ENCODE measurements at places on chromosomes 7 and 10.

- no peak for DNase-seq
Observed at GRCh38 chr7:66697449-66698438, 42.8 kb upstream of the RABGEF1 start.

- DNase-seq = no peak
Observed at GRCh38 chr10:96789571-96790108, 42.5 kb upstream of the LCOR start.

DNA sequence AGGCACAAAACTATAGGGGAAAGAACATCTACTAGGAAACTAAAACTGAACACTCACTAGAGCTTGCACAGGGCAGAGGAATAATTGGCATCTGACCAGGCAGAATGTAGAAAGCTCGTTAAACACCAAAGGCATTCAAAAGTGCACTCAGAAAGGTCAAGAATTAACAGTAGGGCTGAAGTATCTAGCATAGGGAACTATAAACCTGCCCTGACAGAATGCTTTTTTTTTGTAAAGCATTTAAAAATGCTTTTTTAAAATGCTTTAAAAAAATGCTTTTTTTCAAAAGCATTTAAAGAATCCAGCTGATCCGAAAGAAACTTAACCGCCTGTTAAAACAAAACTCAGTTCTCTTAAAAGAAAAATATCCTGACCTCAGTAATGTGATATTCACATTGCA is 74.6 kb upstream of the EGFR start:
- DNase-seq = no peak

DNA sequence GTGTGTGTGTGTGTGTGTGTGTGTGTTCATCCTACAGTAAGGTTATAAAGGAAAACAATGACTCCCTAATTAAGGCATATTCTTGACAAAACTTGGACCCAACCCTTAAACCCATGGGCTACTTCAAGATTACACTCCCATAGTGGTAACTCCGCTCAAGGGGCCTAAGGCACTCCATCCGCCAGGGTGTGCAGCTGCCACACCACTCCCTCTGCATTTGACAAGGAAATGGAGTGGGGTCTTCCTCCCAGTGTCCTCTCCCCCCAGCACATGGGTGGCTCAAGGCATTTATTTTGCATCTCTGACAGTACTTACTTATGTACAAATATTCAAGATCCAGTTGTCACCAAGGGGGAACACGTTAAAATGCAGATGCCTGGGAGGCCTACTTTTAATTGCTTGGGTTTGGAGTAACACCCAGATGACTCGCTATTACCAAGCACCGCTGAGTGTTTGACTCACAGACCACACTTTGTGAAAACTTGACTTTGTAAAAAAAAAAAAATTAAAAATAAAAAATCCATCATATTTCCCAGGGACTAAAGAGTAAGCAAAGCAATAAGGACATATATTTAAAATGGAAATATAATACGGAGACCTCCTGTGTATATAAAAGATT is 53.0 kb upstream of the AGR3 start:
- no peak for DNase-seq

DNA sequence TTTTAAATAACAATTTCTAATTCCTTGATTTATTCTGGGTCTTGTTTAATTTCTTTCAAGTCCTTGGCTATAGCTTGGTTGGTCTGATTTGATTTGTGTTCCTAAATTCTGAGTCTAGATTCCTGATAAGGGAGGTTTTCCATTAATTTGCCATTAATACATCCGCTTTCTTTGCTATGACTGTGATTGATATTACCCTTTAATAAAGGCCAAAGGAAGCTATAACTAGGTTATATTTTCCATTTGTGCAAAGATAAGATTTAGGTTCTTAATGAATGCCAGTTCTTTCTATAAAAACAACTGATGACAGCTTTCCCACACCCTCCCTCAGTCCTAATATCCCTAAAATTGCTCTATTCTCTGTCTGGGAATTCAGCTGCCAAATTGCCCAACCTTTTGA is 28.2 kb downstream of the NDUFB2 start:
- no peak for DNase-seq

DNA sequence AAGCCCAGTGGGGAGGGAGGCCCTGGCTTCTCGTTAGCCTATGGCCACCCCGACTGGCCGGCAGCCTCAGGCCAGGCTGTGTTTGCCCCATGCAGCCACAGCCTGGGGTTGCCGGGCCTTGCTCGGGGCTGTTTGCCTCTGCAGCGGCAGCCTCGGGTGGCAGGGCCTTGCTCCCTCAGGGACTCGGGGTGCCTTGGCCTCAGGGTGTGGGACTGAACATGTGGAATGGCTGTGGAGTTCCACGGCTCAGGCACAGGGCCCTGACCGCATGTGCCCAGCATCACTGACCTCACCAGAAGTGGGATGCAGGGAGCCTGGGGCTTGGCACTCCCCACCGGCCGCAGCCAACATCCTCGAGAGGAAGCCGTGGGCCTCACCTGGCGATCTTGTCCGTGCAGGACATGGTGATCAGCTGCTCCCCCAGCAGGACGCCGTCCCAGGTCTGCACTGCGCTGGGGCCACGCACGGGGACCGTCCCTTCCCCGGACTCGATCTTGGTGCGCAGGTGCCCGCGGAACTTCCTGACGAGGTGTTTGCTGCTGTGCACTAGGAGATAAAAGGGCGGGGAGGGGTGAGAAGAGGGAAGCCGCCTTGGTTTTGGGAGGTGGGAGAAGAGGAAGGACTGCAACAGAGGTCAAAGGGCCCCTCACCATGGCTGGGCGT is 160.5 kb downstream of the WDR37 start:
- no peak for DNase-seq

- DNase-seq = no peak
Observed at GRCh38 chr10:109698086-109698485, 225.2 kb downstream of the XPNPEP1 start.

DNA sequence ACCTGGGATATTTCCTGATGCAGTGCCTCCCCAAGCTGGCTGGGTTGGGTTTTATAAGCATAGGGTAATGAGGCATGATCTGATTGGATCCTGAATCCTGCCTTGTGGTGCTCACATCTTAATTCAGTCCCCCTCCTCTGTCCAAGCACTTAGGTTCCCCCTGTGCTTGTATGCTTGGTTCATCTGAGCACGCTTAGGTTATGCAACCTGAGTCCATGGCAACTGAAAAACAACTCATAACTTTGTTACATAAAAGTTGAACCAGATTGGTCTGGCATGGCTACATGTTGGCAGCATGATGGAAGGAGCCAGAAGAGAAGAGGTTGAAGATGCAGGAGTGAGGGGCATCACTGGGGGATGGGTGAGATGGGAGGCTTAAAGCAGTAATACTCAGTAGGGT is 57.3 kb upstream of the OSBPL3 start:
- no peak for DNase-seq

DNA sequence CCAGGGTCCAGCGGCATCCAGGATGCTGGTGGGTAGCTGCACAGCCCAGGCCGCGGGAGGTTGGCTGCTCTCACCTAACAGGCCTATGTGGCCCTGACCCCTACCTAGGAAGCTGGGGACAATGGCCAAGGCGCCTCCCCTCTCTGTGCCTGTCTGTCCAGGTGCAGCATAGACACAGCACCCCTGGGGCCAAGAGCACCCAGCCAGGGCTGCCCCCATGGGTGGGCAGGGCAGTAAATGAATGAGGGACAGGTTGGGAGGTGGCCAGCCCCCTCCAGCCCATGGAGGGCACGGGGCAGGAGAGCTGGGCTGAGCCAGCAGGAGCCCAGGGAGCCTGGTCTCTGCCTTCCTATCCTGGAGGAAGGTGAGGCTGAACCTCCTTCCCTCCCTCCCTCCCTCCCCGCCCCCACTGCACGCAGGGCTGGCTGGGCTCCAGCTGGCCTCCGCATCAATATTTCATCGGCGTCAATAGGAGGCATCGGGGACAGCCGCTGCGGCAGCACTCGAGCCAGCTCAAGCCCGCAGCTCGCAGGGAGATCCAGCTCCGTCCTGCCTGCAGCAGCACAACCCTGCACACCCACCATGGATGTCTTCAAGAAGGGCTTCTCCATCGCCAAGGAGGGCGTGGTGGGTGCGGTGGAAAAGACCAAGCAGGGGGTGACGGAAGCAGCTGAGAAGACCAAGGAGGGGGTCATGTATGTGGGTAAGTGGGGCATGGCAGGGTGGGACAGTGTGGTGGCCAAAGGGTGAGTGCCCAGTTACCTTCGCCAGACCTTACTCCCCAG is at the start of gene SNCG:
TSS of gene SNCG (plus strand) at position 484 of the 785 bp plus-strand sequence. CDS start at position 583, 99 bp downstream.
- DNase-seq = no peak

GRCh38 chr10:77575271-77576006 is 62.2 kb downstream of the KCNMA1 start:
- no peak for DNase-seq

GRCh38 chr10:35854661-35855060 is 212.6 kb upstream of the FZD8 start:
- no peak for DNase-seq

- DNase-seq = peak; percentile 76
Observed at GRCh38 chr10:69160809-69161241, 19.2 kb upstream of the SUPV3L1 start.

DNA sequence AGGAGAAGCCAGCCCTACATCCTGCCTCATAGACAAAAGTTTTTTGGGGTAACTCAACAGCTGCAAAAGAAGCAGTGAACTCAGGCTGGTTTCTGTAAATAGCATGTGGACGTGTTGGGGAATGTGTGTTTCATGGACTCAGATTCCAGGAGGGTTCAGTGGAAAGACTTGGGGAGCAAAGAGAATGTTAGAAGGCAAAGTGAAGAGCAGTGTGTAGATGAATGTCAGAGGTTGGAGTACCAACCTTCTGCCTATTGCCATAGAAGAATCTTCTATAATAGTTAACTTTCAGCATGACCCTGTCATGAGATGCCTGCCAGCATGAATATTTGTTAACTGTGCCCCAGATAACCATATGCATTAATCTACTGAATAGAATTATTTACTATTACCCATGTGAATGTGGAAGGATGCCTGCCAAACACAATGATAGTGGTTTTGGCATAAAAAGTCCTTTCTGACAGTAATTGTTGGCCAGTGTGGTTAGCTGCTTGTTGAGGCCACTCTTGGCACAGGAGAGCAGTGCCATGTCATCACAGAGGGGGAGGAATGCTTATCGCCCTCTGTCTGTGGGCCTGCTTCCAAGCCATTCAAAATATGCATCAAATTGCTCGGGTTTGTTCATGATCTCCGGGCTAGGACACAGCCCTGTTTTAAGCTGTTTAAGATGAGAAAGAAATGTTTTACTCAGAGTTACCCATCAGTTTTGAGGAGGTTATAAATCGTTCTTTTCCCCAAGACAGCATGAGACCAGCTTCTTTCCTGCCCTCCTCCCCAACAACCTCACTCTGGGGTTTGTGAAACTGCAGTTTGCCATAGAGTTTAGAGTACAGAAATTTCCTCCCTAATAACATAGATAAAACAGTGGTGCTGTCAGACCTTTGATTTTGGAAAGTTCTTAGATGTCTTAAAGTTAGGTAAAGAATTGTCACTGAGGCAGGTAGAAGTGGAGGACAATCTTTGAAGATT is 165.3 kb downstream of the WNT2 start:
- DNase-seq = peak; percentile 79

GRCh38 chr10:34580643-34581042 is 234.5 kb downstream of the PARD3 start:
- peak; percentile 87 for DNase-seq

GRCh38 chr7:70640266-70640833 is 491.6 kb upstream of the GALNT17 start:
- DNase-seq = no peak

DNA sequence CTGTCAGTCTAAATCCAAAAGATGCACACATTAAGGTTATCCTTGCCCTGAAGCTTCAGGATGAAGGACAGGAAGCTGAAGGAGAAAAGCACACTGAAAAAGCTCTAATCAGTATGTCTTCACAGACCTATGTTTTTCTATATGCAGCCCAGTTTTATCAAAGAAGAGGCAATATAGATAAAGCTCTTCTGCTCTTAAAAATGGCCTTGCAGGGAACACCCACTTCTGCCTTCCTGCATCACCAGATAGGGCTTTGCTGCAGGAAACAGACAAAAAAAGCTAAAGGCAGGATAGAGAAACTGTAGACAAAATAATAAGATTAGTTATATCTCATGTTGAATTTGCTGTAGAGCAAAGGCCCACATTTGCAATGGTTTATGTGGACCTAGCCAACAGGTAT is 14.9 kb upstream of the IFIT1B start:
- DNase-seq = no peak

DNA sequence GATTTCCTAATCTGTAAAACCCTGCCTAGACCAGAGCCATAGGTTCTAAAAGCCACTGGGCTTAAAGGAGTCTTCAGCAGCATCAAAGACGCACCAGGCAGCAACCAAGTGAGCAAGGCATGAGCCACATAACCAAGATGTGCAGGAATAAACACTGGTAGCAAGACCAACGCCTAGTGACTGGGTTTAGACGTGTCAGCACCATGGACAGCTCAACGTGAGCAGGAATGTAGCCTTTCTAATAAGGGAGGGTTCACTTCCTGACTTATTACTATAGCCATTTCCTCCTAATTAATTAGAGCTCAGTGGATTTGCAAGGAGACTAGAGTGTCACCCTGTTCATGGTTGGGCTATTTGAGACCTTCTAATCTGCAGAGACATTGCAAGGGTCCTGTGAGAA is 223.7 kb downstream of the LHFPL3 start:
- peak; percentile 25 for DNase-seq

DNA sequence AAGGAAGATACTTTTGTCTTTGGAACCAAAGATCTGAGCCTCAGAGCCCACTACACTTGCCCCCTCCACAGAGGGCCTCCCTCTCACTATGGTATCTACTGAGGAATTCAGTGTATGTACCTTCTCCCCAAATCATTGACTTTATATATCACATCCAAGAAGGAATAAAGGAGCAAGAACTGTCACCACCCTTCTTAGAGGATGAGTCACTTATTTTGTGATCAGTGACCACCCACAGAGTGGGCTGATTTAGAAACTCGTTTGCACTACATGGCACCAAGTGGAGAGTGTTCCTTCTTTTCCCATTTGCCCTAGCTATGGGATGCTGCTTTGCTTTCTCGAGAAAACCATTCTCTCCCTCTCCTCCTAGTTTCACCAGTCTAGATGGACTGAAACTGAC is 5.7 kb downstream of the TMEM243 start:
- no peak for DNase-seq

DNA sequence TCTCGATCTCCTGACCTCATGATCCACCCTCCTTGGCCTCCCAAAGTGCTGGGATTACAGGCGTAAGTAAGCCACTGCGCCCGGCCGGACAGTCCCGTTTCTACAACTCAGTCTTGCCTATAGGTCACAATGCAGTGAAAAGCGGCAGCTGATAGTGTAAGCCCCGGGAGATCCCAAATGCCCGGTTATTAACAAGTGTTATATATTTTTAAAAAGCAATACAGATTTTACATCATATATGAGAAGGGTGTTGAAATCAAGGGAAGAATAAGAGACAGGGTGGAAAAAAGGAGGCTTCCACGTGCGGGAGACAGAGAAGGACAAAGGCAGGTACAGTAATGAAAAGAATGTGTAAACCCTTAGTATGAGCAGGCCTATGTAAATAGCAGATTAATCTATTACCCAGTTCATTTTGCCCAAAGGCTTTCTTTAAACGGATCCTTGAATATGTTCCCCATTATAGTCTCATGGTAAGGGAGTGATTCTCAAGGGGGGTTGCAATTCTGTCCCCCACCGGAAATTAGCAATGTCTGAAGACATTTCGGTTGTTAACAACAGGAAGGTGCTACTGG is 170.8 kb downstream of the PDE1C start:
- DNase-seq = no peak

- DNase-seq = no peak
Observed at GRCh38 chr10:132063432-132063831, 2.3 kb upstream of the JAKMIP3 start.

GRCh38 chr10:73238990-73239566 is 8.0 kb downstream of the DNAJC9 start:
- no peak for DNase-seq

GRCh38 chr7:70484255-70484654 is 647.7 kb upstream of the GALNT17 start:
- DNase-seq = no peak

GRCh38 chr7:121608785-121609184 is 212.7 kb upstream of the FAM3C start:
- DNase-seq = no peak

GRCh38 chr10:130073912-130074311 is 36.7 kb downstream of the C10orf143 start:
- DNase-seq = no peak
